ENCODE measurements at places on chromosomes 5 and 9.
A peak's percentile ranks its signal among the peaks of the same experiment; 100 is the strongest.

DNA sequence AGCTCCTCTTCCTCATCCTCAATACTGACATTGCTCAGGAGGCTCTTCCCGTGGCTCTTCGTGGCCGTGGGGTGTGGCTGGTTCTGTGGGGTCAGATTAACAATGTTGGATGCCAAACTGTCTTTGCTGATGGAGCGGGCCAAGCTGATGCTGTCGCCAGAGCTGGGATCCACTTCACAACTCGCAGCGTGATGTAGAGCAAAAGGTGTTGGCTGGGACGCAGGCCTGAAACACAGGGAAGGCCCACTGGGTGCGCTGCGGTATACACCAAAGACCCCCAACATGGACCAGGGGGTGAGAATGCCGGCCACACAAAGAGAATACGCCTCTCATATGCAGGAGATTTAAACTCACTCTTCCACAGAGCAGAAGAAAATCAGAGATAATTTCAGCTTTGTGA lies 84.3 kb downstream of the CAMSAP1 start:
- no peak for DNase-seq

DNA sequence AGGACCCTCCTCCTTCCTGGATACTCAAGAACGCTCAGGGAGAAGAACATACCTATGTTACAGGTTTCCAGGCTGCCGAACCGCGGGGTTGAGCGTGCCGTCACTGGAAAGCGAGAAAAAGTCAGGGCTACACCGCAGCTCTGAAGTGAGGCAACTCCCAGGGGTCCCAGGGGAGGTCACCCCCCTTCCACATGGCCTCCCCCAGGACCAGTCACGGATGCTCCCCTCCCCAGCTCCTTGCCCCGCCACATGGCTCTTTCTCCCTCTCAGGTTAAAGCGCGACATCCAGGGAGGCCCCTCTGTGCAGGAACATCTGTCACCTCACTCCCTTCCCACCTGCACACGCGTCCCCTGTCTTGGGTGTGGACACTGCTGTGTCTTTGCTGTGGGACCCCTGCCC lies 44.0 kb upstream of the ZNF354A start:
- DNase-seq, result no peak

- no peak for DNase-seq
Measured at GRCh38 chr5:173858670-173859407, 29.3 kb upstream of the CPEB4 start.

- no peak for DNase-seq
Measured at GRCh38 chr5:168372356-168372946, 81.0 kb downstream of the WWC1 start.

DNA sequence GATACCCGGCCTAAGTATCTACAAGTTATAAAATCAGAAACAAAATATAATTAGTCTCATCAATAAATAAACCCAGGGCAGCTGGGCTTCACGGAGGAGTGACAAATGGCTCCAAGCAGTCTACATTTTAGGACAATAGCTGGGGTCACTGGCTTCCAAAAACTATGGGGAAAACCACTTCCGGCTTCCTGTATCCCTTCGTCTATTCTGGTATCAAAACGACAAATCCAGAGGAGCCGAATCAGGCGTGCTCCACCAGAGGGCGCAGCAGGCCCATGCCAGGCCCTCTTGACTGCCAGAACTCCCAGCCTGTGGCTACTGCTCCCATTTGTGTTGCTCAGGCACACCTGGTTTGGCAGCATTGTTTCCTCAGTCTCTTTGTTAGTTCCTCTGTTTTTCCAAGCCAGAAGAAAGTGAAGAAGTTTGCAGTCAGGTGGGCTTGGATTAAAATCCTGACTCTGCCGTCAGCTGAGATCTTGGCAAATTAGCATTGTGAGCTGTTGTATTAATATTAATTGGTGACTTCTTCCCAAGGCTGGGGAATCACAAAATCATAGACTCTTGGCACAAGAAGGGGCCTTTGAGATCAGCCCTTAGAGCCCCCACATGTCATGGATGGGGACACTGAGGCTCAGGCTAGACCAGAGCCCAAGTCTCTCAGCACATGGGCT lies 11.6 kb upstream of the RAB14 start:
- DNase-seq, result peak; percentile 84

DNA sequence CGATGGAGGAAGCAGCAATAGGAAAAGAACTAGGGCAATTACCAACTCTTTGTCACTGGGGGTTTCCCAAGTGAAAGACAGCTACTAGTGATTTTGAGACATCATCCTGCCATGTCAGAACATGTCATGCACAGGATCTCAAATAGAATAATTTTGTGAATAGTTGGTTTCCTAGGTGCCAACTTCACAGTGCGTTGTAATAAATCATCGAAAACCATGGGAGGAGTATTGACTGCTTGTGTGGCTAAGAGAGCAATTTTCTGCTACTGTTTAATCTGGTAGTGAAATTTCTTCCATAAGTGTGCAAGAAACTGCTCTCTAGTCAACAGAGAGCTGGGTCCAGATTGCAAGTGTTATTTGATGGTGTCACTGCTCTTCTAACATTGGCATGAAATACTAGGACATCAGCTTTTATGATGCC lies 168.6 kb downstream of the NNT start:
- DNase-seq, result no peak

GRCh38 chr9:130201974-130202373 lies 29.8 kb downstream of the NCS1 start:
- no peak for DNase-seq
